RCC 7860 (cell line): ENCODE measurements at places on chromosomes 12 and 14.

DNA sequence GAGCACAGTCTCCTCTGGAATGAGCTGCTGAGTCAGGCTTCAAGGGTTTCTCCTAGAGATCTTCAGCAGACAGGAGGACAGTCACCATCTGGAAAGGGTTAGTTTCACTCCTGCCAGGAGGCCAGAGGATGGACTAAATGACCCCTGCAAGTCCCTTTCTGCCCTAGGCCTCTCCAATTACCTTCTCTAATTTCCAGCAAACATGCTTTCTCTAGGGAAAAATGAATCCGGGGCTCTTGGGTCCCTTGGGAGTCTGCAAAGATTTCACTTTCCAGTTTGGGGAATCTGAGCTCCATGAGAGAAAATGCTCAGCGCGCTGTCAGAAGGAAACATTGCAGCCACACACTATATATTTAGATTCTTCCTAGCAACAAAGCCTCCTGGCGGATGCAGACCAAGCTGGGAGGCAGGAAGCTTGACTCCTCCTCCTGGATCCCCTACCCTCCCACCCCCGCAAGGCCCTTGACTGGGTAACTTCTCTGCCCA, 184.4 kb upstream of the CCND2 start:
- DNase-seq: no peak

DNA sequence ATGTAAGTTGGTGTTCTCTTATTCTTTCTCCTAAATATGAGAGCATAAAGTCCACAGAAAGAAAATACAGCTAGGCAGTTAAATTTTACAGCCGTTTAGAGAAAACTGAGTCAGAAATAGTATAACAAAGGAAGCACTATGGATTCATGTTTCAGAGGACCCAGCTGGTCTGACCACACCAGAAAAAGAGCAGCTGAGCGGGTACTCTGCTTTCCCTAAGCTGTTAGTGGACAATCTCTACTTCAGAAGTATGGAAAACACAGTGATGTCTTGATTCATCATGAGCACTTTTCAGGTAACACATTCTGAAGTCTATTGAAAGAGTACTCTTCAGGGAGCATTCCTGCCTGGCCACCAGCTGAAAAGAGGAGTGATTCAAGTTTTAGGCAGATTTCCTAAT, 12.4 kb downstream of the PPM1H start:
- no peak for DNase-seq

DNA sequence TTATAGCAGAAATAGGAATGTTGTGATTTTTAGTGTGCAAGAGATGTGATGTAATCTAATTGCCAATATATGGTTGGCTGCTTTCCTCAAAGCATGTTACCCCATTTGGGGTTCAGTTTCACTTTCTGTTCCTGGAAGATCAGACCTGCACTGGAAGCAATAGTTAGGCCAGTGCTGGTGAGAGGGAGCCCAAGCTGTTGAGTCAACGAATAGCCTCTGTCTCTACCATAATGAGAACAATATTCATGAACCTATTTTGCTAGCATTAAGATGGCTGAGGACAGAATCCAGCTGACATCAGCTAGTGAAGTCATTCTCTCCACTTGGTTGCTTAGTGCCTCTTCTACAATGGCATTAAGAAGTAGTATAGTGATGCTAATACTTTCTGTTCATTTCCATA, 379.9 kb upstream of the DCN start:
- DNase-seq: no peak

GRCh38 chr12:108806921-108807320, 50.5 kb downstream of the SSH1 start:
- DNase-seq: no peak

DNA sequence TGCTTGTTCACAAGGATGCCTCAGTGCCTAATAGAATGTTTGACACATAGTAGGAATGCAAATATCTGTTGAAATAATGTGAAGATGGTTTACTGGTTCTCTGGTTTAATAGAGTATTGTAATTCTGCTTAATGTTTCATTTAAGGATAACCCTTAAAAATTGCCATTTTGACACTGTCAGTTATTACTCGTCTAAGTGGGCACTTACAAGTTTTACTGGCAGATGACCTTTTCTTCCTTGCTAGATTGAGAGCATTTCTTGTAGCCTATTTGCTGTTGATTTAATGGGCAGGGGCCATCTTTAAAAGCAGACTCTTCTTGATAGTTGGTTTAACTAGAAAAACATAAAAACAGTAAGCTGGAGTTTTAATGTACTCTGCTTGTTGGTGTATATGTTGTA, 1.9 kb downstream of the TMEM263 start:
- no peak for DNase-seq

GRCh38 chr12:24838531-24838950, 110.4 kb downstream of the BCAT1 start:
- DNase-seq: no peak

DNA sequence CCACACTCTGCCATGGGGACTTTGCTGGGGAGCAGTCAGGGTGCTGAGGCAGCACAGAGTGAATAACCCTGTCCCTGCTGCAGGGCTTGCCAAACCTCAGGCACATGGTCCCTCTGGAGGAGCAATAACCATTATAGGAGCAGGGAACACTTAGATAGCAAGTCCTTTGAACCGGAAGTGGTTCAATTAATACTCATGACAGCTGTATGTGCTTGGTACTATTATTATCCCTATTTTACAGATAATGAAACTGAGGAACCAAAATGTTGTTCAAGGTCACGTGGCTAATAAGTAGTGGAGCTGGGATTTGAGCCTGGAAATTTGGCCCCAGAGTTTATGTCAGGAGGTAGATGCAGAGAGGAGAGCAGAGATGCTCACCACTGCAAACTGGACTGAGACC, 49.0 kb downstream of the RFX4 start:
- DNase-seq: no peak

GRCh38 chr12:132111654-132112304, 32.3 kb downstream of the DDX51 start:
- no peak for DNase-seq

GRCh38 chr12:94553130-94553519, 93.5 kb upstream of the CEP83 start:
- DNase-seq: no peak

DNA sequence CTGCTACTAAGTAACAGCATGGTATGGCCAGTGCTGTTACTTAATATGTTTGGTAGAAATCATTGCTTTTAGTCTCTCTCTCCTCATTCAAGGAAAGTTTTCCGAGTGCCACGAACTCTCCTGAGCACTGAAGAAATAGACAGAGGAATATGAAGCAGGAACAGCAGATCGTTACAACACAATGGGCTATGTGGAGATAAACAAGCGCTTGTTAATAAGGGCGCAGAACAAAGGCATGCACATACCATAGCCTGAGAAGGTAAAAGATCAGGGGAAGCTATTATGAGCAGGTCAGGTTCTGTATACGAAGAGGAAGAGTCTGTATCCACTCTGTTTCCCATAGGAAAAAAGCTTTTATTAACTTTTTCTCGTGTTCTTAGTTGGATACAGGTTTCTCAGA, 156.2 kb upstream of the CPNE8 start:
- DNase-seq: no peak

- no peak for DNase-seq
Observed at GRCh38 chr14:104403421-104404220, 175.9 kb upstream of the C14orf180 start.

- DNase-seq: no peak
Observed at GRCh38 chr12:120795441-120796178, 70.0 kb downstream of the ACADS start.

DNA sequence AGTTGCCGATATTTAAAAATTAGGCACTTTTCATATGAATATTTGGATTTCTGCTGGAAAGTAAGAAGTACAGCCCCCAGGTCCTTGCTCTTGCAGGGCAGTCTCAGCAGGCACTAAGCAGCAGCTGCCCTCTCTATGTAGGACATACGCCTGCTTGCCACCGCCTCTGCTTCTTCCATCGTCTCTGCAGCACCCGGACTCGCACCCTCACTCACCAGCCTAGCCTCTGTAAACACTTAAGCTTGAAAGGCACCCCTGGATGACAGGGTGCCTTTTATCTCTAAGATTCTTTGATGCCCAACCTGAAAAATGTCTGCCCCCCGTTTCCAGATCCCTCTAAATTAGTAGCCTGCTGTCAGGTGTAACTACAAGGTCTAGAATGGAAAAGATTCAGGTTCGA, 19.0 kb downstream of the OTUB2 start:
- DNase-seq: no peak

DNA sequence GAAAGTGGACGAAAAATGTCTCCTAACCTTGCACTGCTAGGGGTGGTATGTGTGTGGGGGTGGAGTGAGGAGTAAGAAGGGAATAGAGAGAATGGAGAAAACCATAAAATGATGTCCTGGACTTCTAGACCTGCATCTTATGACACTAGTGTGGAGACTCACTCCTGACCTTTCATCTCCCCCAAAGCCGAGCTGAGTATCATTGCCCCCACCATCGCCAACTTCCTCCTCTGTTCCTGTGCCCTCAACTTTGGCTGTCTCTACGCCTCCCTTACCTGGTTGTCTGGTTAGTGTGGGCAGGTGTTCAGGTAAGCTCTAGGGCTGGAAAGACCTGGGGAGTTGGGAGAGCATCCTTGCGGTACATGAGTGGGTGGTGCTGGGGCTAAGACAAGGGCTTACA, 4.5 kb upstream of the KLHL33 start:
- no peak for DNase-seq
